Mesothelial cell of epicardium (in vitro differentiated cells): ENCODE measurements at places on chromosomes 4 and X.

DNA sequence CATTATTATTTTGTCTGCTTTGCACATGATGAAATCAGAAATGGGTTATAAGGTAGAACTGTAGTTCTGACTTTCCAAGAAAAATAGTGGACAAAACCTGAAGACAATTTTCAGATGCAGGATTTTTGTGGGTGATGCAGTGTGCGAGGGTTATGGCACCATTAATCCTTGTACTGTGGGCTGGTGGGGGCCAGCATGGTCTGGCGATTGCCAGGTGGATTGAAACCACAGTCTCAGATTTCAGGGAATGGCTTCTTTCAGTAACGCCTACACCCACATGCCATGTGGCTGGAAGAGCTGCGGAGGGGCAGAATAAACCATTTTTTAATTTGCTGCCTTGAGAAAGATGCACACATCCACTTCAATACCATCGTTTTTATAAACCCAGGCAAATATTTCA lies 150.5 kb downstream of the ARSF start:
- no peak for DNase-seq

DNA sequence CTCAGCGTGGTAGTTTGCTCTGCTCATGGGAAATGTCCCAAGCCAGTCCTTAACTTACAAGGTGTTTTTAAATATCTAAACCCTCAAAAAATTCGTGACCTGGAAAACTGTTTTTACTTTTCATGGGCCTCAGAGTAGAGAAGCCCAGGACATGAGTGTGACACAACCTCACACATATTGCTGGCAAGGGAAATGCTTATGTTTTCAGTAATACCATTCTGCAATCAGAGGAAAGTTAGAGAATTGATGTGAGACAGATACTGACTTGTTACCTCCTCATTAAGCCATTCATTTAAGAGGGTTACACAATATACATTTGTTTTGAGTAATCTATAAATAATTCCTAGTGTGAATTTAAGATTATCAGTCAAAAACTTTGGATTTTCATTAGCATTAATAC lies 209.5 kb downstream of the ARHGAP10 start:
- DNase-seq, result no peak

DNA sequence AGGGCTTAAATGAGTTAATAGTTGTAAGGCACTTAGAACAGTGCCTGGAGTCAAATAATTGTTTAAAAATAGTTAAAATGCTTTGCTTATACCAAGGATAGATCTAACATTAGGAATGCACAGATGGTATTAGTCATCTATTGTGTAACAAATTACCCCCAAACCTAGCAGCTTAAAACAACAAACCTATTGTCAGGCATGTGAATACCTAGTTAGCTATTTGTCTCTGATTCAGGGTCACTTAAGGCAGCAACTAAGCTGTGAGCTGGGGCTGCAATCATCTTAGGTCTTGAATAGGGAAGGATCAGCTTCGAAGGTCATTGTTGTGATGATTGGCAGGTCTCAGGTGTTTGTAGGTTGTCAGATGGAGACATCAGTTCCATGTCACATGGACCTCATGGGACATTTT lies 42.4 kb upstream of the AGA start:
- DNase-seq, result no peak

- no peak for DNase-seq
Measured at GRCh38 chr4:88137112-88137511, 21.3 kb downstream of the ABCG2 start.

DNA sequence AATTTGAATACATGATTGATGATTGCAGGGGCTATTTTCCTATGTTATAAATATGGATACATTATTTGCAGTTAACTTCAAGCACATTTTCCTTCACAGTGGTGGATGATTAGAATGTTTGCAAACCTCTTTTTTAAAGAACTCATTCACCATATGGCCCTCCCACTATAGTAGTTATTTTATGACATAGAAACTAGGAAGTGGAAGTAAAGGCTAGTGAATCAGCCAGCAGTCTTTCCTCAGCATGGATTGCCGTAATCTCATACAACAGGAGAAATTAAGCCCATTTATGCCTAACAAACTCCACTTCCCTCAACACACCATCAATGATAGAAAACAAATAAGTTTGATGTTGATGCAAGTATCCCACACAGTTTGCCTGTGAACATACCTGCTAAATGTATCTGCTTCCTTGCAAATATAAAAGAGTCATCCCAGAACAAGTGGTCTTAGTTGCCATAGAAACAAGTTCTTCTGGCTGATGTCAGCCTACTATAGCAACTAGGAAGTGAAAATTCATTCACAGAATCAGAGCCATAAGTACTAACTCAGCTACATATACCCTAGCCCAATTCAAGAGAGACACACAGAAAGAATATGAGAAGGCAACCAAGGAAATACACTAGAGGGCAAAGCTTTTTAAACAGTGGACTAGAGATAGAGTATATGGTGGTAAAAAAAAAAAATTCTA lies 100.9 kb upstream of the RADX start:
- no peak for DNase-seq

GRCh38 chrX:97740044-97740443 lies 856.3 kb downstream of the RPA4 start:
- no peak for DNase-seq

DNA sequence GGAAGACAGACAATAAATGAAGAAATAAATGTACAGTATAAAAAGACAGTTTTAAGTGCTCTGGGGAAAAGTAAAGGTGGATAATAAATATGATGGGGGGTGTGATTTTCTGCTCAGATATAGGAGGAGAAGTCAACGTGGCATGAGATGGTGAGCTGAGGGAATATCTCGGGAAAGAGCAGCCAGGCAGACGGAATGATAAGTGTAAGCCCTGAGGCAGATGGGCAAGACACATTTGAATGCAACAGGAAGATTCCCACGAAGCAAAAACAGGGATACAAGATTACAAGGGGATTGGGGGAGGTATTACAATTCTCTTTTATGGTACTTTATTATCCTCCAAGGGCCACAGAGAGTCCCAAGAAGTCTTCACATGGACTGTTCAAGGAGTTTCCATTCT lies 11.1 kb downstream of the ANXA3 start:
- no peak for DNase-seq

- DNase-seq, result no peak
Measured at GRCh38 chrX:119647089-119647488, 40.9 kb upstream of the NKRF start.

- no peak for DNase-seq
Measured at GRCh38 chr4:127622621-127622920, 10.2 kb upstream of the INTU start.

GRCh38 chr4:3860061-3860912 lies 94.1 kb downstream of the ADRA2C start:
- no peak for DNase-seq

- no peak for DNase-seq
Measured at GRCh38 chrX:17414839-17415238, 39.8 kb downstream of the NHS start.

- DNase-seq, result no peak
Measured at GRCh38 chr4:188032583-188032982, 37.0 kb downstream of the ZFP42 start.

- DNase-seq, result no peak
Measured at GRCh38 chrX:31209005-31209628, 137.3 kb upstream of the FTHL17 start.

DNA sequence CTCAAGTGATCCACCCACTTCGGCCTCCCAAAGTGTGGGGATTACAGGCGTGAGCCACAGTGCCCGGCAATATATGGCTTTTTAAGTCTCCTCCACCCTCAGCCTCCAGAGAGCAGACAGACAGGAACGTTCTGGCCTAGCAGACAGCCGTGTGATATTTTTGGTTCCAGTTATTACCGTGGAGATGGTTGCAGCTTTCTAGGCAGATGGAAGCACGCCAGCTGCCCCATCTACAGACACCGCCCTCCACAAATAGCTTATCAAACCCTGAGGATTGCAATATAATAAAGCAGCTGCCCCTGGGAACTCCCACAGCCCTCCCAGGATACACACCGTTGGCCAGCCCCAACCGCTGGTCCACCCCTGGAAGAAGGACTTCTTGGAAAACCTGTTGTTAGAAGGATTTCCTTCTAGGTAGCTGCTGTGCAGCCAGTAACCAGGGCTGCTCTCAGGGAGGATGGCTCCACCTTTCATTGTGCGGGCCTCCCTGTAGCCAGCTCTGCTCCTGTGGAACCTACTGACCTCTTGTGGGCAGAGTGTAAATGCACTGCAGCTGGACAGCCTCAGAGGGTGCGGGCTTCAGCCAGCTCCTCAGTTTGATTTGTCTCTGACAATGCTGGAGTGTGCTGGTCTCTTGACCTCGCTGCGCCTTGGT lies 44.0 kb downstream of the SLC25A5 start:
- no peak for DNase-seq

GRCh38 chrX:21373637-21374162 lies 518 bp upstream of the CNKSR2 start:
- DNase-seq, result no peak

GRCh38 chrX:1023676-1024075 lies 188.8 kb downstream of the CRLF2 start:
- no peak for DNase-seq

DNA sequence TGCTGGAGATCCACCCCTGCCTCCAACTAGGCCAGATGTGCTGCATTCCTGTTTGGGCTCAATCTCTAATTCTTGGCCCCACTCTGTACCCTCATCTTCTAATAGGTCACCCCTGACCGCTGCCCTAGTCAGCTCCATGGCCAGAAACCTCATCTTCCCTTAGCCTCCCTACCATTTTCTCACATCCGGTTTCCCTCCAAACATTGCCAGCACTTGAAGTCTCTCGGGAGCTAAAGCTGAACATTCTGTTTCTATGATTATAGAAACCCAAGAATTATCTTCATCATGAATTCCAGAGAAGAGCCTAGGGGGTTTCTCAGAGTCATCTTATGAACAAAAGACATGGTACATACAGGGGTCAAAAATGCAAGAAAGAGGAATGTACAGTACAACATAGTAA lies 179.7 kb downstream of the AMELX start:
- no peak for DNase-seq

DNA sequence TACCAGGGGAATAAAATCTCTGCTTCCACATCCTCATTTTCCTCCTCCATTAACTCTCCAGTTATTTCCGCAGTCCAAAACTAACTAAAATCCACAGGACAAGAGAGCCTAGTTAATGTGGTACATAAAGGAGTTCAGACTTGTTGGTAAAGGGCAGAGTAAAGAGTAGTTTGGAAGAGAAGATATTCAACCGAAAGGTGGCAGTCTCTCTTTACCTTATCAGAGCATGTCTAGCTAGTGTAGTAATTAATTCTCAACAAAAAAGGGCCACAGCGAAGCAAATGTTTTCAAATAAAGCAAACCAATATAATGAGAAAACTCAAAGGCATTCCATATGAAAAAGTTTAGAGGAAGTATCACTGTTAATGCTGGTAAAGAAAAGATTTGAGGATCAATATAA lies 286.5 kb downstream of the GLUD2 start:
- DNase-seq, result no peak

DNA sequence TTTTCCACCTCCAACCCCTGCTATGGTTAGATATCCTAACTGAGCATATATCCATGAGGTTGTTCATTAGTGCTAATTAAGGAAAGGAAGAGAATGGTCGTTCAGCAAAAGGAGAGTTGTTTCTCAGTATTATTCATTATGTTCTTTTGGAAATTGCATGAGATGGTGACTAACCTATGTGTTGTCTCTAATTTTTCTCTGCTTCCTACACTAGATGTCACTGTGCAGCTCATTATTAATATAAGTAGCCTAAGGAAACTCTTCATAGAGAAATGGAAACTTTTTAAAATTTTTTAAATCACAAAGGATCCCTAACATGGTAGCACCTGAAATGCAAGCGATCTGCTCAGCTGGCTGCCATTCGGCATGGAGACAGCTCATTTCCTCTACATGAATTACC lies 67.7 kb upstream of the FAM9A start:
- no peak for DNase-seq

GRCh38 chr4:182918791-182919302 lies 1.7 kb upstream of the DCTD start:
- no peak for DNase-seq

DNA sequence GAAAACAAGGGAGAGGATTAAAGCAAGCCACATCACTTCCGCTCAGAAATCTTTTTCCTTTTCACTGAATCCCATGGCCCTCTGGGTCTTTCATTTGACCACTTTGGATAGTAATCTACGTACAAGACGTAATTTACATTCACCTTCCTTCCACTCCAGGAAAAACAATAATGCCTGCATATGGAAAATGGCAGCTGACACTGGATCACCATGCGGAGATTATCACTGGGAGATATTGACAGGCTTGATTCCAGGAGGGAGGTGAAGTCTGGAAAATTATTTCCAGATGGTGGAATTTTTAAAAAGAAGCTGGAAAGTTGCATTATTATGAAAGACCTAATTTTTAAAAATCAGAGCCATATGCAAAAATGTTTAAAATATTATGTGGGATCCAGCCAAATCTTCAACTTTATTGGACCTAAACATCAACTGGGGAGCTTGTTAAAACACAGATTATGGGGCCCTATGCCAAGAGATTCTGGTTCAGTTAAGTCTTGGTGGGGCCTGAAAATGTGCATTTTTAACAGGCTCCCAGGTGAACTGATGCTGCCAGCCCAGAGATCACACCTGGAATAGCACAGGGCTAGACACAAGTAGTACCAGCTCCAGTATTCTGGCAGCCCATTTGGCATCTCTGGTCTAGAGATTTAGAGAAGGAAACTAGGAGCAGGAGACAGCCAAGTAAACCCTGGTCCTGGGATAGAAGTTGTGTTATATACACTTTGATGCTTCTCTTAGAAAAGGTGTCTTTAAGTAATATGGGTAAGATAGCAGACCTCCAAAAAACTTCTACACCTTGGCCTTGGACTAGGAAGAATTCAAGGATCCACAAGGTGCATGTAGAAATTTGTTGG lies 290.3 kb upstream of the LDB2 start:
- DNase-seq, result no peak

DNA sequence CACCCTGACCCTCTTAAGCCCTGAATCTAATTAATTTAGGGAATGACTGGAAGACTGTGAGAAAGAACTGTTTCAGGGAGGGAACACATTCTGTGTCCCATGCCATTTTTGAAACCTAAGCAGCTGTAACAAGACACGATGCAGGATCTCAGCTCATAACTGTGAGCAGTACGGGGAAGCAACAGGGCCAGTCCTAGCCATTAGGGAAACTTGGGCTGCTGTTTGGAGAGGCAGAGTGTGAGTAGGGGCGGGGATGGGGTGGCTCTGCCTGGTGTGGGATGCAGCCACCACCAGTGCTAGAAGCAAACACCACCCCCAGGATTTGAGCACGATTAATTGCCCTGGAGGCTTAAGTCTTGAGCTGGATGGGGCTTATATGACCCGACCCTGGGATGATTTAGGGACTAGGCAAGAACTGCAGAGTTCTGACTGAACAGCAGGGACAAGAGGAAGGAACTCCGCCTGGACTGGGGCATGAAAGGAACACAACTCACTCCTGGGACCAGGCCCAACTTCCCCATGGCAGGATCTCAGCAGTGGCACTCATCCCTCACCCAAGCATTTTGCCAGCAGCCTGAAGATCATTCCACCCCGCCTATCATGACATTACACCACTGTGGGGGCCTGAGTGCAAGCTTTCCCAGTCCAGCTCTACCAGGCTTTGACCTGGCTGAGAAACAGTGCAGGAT lies 43.1 kb downstream of the ATRX start:
- no peak for DNase-seq

DNA sequence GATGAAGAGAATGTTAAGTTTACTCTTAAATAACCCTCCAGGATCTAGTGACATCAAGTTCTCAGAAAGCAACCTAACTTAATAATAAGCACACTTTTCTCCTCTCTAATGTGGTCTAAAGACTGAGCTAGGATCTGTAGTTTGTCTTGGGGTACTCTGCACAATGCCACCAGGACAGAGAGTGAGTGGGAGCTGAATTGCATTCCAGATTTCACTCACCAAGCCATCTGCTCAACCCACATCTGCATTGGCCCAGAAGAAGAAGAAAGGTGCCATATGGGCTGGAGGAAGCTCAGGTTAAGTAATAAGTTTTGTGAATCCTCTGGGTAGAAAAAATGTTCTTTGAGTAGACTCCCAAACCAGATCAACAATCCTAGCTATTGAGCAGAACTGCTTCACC lies 384.6 kb downstream of the PPP3CA start:
- DNase-seq, result no peak
